Right cardiac atrium (tissue), 5 donors: ENCODE measurements at places on chromosomes 6 and 20. TPM values are rescaled to one million over a fixed set of nuclear protein-coding genes. Genes with fewer than 3 reads are reported as not detected.
A peak's percentile ranks its signal among the peaks of the same experiment; 100 is the strongest.

GRCh38 chr20:8117636-8118035, 14.4 kb upstream of the PLCB1 start:
- no peak for DNase-seq

- no peak for DNase-seq
Observed at GRCh38 chr6:52176550-52176949, 9.6 kb upstream of the IL17A start.

DNA sequence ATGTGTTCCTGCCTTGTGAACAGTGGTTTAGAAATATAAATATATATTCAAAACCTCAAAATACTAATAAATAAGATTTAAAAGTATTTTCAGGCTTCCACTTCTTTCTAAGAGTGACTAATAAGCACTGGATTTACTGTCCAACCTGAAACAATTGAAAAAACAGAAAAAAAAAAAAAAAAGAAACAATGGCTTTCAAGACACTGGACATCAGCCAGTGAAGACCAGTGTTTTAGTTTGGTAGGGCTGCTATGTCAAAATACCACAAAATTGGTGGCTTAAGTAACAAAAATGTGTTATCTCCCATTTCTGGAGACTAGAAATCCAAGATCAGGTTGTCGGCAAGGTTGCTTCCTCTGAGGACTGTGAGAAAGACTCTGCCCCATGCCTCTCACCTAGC, 101.4 kb upstream of the PDE7B start:
- no peak for DNase-seq

DNA sequence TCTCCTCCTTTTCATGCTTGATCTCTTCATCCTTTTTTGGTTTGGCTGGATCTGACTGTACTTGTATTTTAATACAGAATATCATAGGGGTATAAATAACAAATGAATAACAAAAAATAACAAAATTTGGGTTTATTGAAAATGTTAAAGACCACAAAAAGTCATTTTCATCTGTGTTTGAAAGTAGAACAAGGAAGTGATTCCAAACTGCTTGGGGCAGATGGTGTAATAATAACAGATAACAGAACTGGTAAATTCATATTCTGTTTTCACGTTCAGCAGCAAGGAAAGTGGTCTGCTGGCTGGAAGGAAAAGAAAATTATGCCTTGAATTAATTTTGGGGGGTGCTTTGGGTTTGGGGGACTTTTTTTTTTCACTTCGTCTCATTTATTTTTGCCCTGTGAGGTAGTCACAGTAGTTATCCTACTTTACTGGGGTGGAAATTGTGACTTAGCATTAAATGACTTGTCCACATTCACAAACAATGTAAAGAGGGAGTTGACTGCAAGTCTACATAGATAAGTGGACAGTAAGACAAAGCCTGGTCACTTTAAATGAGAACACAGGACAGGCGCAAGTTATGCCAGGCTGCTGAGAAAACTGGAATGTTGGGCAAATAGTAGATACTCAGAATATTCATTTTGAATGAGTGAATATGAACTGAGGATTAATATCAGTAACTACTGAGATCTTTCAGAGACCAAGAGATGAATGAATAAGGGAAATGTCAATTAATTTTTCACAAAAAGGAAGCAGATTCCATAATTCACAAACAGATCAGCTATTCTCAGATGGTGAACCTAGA, 193.9 kb upstream of the CITED2 start:
- no peak for DNase-seq

GRCh38 chr6:159043251-159043650, 1.5 kb downstream of the TAGAP start:
- no peak for DNase-seq

DNA sequence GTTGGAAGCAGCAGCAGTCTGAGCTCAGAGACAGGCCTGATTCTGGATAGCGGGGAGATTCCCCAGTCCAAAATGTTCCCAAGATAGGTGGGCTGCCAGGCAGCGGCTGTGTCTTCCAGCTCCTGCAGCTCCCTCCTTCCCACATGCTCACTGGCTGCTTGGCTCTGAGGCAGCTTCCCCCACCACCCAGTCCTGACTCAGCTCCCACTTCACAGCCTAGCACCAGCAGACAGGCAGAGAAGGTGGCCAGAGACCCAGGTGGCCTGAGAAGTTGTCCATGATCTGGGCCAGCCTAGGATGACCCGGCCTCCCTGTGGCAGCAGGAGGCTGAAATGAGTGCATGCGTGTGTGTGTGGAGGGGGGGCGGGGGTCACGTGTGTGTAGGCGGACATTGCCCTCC, 94.9 kb downstream of the MDGA1 start:
- DNase-seq: no peak

DNA sequence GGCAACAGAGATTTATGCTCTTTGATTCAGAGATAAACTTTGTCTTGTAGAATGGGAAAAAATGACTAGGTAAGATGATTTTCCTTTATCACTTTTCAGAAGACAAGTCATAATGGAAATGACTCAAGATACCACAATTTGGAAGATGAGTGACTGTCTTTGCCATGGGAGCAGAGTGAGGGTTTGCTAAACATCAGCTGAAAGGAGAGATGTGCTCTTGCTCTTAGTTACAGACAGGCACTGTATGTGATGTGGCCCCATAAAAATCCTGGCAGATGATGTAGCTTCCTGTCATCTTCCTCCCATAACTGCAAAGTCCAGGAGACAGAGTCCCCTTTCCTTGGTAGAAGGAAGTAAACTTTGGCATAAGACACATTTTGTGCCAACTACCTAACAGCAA, 47.6 kb downstream of the BACH2 start:
- no peak for DNase-seq

- no peak for DNase-seq
Observed at GRCh38 chr20:46994341-46994740, 99.7 kb downstream of the EYA2 start.

DNA sequence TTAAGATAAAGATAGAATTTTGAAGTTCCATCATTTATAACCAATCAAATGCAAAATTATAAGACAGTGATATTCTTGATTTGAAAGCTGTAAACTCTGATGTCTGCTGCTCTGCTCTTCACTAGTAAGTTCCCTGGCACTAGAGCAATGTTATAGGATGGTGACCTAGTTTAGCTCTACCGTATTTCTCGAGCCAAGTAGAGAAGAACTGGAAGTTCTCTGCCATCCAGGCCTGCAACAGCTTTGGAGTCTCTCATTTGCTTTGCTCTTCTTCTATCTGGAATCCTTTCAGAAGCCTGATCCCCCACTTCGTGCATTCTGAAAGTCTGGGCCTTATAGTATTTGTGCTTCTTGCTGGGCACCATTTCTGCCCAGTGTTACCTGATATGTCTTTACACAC, 100.3 kb downstream of the PLCB1 start:
- DNase-seq: no peak

DNA sequence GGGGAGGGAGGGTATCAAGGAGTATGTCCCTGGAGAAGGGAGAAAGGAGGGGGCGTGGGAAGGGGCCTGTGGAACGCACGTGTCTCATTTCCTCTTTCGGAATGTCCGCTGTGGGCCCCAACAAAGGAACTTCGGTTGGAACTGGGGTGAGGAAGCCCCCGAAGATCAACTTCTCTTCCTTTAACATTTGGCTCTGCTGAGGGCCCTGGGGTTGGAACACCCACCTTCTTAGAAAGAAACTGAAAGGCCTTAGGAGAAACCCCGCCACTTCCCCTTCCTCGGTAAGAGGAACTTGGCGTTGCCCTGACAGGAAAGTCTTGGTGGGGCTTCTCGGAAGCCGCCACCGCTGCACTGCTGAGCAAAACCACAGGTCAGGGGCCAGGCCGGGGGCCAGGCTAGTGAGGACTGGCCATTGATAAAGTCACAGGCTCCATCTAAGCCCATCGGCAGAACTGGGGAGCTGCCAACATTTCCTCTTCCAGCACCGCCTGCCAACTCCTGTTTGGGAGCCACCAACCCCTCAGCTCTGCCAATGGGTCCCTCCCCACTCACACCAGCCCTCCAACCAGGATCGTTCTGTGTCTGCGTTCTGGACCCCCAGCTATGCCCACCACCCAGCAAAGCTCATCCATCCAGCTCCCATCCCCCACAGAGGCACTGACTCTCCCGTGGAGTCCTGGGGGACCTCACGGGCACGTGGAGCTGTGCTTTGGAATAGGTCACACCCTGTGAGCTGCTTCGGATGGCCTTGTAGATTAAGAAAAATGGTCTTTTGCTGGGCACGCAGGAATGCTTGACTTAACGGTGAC, 44.8 kb downstream of the FGD2 start:
- DNase-seq: peak; percentile 89

- peak; percentile 18 for DNase-seq
Observed at GRCh38 chr20:62772990-62773844, 23.1 kb upstream of the MRGBP start.

GRCh38 chr20:30284281-30284905, 973.1 kb upstream of the DEFB115 start:
- DNase-seq: no peak

DNA sequence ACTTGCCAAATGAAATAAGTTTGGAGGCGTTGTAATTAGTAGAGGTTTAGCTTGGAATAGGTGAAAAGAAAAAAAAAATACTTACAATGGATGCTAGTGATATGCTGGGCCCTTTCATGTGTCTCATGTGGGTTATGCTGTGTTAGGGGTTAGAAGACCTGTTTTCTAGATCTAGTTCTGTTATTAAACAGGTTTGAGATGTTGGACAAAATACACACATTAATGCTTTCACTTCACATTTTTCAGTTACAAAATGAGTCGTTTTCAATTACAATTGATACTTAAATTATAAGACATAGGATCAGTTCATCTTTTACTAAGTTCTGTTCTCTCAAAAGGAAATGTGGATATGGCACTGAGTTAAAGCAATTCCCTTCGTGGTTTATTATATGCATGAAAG, 509.8 kb downstream of the EPM2A start:
- no peak for DNase-seq

DNA sequence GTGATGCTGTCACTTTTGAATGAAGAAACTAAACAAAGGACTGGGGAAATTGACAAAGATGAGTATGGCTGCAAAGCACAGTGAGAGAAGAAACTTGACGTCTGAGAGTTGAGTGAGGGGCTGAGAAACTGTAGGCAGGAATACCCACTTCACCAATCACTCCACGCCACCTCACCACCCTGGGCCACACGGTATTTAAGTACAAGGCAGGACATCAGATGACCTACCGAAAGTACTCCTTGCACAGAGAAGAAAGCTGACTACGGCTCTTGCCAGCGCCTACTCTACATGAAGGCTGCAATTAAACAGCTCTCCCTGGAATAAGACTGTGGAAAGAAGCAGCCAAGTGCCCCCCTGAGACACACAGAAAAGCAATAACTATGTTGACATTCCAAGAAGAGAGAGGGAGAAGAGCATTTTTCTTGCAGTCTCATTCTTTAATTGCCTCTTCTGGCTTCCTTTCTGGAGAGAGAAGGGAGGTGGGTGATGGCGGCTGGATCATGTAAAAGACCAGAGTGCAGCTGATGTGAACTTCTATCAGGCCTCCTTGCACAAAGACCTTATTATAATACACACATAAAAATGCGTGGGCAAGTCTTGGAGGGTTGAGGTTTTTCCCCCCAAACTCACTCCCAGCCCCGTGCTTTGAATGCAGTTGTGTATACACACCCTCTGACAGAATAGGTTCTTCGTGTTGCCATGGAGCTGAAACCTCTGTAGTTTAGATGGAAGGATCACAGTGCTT, 44.6 kb downstream of the HIVEP2 start:
- no peak for DNase-seq

DNA sequence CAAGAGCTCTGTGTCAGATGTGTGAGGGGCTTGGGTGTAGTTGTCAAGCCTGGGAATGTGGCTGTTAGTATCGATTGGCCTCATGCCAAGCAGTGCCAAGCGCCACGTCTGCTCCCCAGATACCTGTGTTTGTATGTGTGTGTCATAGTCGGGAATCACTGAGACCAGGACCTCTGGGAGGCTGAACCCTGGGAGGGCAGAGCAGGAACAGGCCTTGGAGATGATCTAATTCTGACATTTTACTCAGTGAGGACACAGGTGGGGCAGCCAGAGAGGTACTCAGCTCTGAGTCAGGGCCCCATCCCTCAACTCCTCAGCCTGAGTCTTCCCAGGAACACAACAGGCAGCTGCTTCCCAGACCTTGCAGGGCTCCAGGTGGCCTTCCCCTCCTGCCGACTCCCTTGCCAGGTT, 51.2 kb upstream of the FANCE start:
- no peak for DNase-seq

DNA sequence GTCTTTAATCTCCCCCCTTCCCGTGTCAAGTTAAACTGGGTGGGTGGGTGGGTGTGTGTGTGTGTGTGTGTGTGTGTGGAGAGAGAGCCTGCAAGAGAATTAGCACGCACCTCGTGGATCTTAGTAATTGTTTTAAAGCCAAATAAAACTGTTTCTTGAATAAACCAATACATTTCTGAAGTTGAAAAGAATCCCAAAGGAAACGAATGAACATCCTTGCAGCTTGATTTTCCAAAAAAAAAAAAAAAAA, 381 bp upstream of the BICRAL start:
- no peak for DNase-seq

GRCh38 chr20:57326667-57327455, 2.7 kb upstream of the SPO11 start:
- no peak for DNase-seq

- peak; percentile 75 for DNase-seq
Observed at GRCh38 chr20:30376767-30377658, 880.5 kb upstream of the DEFB115 start.

GRCh38 chr6:149925974-149926777, 3.3 kb upstream of the RAET1G start:
- DNase-seq: peak; percentile 88

DNA sequence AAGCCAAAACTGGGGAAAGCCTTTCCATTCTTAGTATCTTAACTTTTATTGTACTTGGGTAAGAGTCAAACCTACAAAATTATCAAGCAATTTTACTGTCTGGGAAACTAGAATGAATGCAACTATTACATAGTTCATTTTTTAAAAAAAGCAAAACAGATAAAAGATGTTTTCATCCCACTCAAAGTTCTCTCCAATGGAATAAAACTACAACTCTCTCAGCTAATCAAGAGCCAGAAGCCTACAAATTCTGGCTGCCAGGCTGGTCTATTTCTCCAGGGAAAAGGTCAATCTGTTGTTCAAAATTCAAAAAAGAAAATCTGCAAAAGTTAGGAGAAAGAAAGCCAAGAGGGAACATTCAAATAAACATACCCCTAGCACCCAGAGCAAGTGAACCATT, 56.2 kb downstream of the COL12A1 start:
- peak; percentile 49 for DNase-seq

GRCh38 chr6:157751547-157752200, 71.4 kb upstream of the SNX9 start:
- no peak for DNase-seq

- DNase-seq: no peak
Observed at GRCh38 chr6:143060806-143061596, at the start of gene AIG1. Gene AIG1 (plus strand): TSS chr6:143060889. CDS start chr6:143060926, 37 bp downstream.

The TDRD6 gene
- total RNA-seq: 0.46 TPM

The SGK2 gene
- 0.23 TPM for total RNA-seq

The LRRN4 gene
- total RNA-seq: 0.77 TPM

The PRKN gene
- total RNA-seq: 24.8 TPM

The CTCFL gene
- not detected for total RNA-seq

The PAX1 gene
- not detected for total RNA-seq

The GNAS gene
- 1,665 TPM for total RNA-seq

The FBXL4 gene
- 27.9 TPM for total RNA-seq

The GABRR2 gene
- 0.40 TPM for total RNA-seq

The SIRPB1 gene
- 7.2 TPM for total RNA-seq

The SPAG4 gene
- total RNA-seq: 4.1 TPM

The SEL1L2 gene
- not detected for total RNA-seq

The ITCH gene
- 49.7 TPM for total RNA-seq
